ENCODE measurements at places on chromosomes 4 and X. TPM values are rescaled to one million over a fixed set of nuclear protein-coding genes. Genes with fewer than 3 reads are reported as not detected.

Gene H2AZ1
- total RNA-seq = 233 TPM

DNA sequence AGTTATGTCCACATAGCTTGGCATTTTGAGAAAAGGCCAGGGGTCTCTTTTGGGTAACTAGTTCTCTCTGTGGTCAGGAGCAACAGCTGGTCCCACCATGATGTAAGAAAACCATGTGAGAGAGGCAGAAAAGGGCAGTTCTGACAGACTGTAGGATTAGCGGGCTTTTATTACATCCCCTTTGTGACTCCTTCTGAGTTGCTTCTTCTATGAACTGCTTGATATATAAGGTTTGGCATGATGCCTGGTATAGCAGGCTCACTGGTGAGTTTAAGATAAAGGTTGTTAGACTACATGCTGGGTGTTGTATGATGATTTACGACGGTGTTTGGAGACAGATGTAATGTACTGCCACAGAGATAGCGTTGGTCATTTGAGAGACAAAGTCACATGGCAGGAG lies 2308.1 kb upstream of the AGA start:
- DNase-seq = no peak

Gene GAGE1
- total RNA-seq = not detected

Gene PABPC1L2B
- not detected for total RNA-seq

DNA sequence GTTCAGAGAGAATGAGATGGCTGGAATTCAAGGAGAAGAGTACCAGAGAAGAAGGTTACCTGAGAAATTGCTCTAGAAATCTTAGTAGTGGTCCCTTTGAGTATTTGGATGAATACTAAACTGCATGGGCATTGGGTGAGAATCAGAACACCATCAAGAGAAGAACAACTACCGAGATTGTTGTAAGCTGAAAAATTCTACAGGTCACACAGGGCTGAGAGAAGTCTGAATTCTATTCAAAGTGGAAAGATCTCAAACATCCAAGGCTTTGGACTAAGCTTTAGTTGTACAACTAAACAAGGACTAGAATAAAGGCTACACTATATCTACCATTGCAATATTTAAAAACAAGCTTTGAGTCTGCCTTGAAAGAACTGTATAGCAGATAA lies 40.8 kb downstream of the LRBA start:
- no peak for DNase-seq

Gene BRCC3
- total RNA-seq = 17.5 TPM

Gene FGB
- total RNA-seq = not detected

GRCh38 chrX:132775263-132775823 lies 183.1 kb downstream of the HS6ST2 start:
- no peak for DNase-seq

Gene FGF5
- not detected for total RNA-seq

DNA sequence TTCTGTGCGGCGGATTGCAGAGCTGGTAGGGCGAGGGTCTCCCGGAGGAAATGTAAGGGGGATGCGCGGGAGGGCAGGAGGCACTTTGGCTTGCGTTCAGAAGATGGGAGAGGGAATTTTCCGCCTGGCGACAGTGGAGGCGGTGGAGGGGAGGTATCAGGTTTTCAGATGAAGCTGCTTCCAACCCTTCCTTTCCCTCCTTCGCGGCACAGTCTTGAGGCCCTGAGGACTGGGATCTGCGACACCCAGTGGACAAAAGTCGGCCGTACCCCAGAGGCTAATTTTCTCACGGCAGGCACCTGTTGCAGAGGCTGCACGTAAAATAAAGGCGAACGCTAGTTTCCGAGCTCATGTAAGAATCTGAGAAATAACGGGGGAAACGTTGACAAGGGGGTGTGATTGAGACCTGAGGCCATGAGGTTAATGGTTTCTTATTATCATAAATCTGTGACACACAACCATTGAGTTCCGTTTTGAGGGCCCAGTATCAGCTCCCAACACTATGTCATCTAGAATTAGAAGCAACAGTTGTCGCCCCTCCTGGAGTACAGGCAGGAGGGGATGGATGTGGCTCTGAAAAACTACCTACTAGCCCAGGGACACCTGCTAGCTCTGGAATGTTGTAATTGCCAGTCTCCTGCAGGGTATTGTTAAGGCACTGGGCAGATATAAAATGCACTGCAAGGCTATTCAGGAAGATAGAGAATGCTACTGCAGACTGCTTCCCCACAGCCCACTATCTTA lies 1.1 kb downstream of the ZCCHC18 start:
- DNase-seq = no peak

DNA sequence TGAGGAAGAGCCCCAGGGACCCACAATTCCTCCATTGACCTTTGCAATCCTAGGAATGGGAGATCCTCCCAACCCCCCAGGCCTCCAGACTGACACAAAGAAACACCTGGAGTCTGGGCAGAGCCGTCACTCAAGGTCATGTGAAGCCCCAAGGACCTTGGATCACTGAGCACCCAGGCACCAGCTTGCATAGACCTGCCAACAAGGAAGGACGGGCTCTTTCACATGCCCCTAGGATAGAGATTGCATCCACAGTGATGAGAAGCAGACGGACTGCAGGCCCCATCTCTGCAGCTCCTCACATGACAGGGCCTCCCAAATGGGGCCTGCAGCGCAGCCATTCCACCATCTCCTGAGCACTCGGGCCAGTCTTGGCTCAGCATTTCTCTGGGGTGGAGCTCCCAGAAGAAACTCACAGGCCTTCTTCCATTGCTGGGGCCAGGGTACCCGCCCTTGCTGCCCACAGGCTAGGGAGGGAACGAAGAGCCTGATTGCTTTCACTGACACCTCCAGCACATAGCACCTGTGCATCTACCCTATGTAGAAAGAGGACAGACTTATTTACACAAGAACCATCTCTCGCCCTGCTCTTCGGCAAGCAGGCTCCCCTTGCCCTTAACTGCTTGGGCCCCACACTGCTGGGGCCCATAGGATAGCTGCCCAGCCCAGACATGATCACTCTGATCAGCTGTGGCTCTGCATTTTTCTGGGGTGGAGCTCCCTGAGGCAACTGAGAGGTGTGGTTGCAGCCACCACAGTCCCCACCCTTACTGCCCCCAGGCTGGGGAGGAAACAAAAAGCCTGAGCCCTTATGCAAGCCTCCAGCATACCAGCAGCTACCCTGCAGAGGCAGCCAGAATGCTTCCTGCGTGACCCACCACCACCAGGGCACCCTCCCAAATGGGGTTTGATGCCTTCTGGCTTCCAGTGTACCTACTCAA lies 185.7 kb upstream of the ZCCHC13 start:
- DNase-seq = no peak

DNA sequence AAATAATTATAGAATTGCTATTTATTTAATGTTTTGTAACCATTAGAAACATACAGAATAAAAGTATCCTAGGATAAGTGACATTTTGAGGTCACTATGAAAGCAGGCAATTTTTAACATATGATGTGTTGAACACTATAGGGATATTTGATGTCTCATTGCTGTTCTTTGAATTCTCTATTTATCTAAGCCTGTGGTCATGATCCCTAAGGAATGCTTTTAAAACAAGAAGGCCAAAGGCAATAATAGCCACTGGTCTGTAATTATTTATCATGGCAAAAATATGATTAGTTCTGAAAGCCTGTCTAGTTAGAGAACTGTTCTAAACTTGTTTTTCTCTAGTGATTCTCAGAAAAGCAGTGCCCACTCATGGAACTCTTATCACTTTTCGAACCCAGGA lies 186.6 kb downstream of the RPA4 start:
- no peak for DNase-seq

- DNase-seq = no peak
These were observed 20.1 kb downstream of the FGFR3 start for GRCh38 chr4:1813231-1813630.

DNA sequence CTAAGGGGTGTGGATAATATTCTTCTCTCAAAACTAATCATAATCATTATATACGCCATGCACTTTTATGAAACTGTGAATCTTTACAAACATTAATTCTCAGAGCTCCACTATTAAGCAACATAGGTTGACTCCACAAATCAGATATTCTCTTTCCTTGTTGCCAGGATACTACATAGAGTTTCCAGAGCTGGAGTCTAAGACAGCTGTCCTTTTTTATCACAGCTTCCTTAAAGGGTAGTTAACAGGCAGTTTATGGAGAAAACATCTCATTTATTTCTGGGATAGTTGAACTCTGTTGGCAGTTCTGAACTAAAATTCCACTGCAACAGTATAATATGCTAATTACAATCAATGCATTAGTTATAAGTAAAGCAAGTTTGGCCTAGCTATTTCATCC lies 152.1 kb upstream of the PPP1R2C start:
- DNase-seq = no peak

- no peak for DNase-seq
These were observed 335.7 kb upstream of the FSTL5 start for GRCh38 chr4:162499478-162499877.

- DNase-seq = no peak
These were observed 41.1 kb downstream of the PPP3CA start for GRCh38 chr4:101306225-101306624.

Gene BTK
- total RNA-seq = 4.2 TPM

GRCh38 chrX:51922561-51922960 lies 29.1 kb downstream of the MAGED1 start:
- DNase-seq = no peak

- no peak for DNase-seq
These were observed 115.2 kb upstream of the KIT start for GRCh38 chr4:54542540-54543041.

DNA sequence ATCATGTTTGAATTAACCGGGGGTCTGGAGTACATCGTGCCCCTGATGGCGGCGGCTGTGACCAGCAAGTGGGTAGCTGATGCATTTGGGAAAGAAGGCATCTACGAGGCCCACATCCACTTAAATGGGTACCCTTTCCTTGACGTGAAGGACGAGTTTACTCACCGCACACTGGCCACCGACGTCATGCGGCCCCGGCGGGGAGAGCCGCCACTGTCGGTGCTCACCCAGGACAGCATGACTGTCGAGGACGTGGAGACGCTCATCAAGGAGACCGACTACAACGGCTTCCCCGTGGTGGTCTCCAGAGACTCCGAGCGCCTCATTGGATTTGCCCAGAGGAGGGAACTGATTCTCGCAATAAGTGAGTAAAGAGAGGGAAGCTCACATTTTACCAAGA lies 56.9 kb downstream of the CLCN4 start:
- no peak for DNase-seq

GRCh38 chrX:63503541-63503940 lies 152.4 kb upstream of the SPIN4 start:
- DNase-seq = no peak

GRCh38 chr4:185991770-185992169 lies 77.2 kb upstream of the TLR3 start:
- no peak for DNase-seq

GRCh38 chr4:21652508-21653231 lies 295.9 kb downstream of the KCNIP4 start:
- DNase-seq = no peak

Gene MAGEB1
- total RNA-seq = not detected

DNA sequence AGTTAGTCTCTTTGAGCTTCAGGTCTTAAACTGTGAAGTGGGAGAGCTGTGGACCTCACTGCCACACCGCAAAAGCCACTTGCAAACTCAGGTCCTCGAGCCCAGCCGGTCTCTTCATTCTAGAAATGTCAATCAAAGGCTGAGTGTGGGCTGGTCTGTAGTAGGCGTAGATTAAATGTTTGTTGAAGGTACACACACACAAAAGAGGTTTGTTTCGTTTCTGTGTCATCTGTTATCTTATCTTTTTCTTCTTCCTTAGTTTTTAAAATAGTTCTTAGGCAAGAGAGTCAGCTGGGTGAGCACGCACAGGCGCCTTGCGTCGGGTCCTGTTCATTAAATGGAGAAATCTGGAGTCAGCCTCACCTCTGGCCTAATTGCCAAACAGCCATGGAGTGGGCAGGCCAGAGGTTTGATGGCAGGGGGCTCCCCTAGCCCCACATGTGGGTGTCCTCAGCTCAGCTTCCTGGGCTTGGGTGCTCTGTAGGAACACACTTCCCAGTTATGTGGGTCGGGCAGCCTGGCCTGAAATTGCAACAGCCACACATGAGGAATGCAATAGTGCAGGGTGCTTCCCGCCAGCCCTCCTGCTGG lies 836 bp upstream of the PSAPL1 start:
- DNase-seq = no peak

- no peak for DNase-seq
These were observed 33.0 kb downstream of the PRKX start for GRCh38 chrX:3680459-3680858.

GRCh38 chr4:152784490-152785350 lies 5.0 kb downstream of the ARFIP1 start:
- DNase-seq = no peak

DNA sequence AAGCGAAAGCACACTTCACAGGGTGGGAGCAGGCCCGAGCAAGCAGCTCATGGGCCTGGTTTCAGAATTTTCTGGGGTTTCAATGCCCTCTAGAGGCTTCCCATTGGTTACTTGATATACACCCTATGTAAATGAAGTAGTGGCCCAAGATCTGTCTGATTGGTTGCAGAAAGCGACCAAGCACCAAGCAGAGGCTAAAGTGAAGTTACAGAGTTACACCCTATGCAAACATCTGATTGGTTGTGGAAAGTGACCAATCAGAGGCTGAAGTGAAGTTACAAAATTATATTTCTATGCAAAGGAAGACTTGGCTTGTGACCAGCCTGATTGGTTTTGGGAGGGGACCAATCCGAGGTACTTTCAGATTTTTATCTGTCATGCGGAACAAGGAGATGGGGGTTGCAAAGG lies 8.2 kb downstream of the FHIP1A start:
- DNase-seq = no peak

GRCh38 chr4:176034936-176035335 lies 30.7 kb upstream of the WDR17 start:
- DNase-seq = no peak

DNA sequence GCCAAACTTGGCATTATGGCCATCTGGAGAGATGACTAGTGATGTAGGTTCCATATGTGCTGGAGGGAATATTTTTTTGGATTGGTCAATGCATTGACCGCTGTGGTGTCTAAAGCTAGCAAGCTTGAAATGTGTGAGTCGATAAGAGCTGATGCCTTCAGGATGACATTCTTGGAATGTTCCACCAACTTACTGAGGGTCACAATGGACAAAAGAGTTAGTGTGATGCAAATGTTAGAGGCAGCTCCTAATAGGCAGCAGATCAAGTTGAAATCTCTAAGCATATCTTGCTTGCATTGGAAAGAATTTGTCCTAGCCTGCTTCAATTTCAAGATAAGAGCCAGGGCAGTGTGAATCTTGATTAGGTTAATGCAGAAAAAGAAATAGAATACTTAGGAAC lies 210.4 kb upstream of the AFF2 start:
- no peak for DNase-seq

- no peak for DNase-seq
These were observed 19.0 kb upstream of the GLUD2 start for GRCh38 chrX:121028419-121028818.

Gene HSD17B13
- not detected for total RNA-seq

GRCh38 chr4:90069151-90069550 lies 58.0 kb upstream of the CCSER1 start:
- DNase-seq = no peak
